ENCODE measurements at places on chromosomes 4 and X.

DNA sequence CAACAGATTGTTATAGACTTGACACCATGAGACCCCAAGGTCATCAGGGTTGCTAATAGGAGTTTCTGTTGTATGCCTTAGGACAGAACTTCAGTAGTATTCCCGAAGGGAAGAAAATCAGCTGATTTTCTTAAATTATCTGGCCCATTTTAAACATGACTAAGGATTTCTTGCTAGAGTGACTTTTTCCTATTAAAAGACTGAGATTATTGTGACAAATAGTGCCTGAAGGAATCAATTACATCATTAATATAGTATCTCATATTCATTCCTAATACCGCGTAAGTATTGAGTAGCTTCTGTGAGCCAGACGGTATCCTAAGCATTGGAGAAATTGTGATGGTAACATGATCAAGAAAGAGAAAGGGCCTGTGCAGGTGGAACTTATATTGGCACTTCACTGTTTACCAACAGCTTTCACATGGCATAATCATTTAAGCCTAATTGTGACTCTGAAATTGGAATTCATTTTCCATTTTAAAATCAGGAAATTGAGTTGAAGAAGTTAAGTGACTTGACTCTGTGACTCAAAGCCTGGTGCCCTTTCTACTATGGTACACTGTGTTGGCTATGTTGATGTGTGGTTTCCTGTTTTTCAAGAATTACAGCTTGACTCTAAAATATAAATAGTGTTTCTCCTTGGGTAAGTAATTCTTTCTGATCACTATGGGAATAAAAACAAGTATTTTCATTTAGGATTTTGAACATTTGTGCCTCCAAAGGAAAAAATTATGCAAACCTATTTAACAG, 4.1 kb downstream of the AFF1 start:
- DNase-seq = no peak

DNA sequence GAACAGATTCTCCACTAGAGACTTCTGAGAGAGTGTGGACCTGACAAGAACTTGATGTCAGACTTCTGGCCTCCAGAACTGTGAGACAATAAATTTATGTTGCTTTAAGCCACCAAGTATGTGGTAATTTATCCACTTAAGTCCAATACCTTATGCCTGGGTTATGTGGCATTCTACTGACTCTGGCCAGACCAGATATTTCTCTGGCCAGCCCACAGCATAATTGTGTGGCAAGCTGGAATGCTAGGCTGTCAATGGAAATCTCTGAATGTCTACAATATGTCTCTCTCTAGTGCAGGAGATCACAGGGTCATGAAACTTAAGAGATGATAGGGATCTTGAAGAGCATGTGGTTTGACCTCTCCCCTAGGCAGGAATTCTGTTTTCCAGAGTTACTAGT, 251.0 kb downstream of the ZNF674 start:
- DNase-seq = no peak

DNA sequence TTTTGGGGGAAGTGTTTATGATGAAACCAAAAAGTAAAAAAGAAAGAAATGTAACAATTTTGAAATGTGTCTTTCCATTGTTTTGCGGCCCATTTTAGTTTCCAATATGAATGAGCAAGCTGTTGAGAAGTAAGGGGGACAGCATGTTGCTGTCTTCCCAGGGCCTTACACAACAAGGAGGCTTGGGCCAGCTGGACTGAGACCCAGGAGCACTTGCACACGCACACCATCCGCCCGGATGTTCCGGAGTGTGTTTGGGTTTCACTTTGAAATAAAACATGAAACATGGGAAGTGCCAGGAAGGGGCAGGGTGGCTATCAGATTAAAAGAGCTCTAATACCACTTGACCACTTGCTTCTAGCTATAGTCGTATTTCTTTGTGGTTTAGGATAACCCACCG, 144.4 kb downstream of the NHS start:
- no peak for DNase-seq

DNA sequence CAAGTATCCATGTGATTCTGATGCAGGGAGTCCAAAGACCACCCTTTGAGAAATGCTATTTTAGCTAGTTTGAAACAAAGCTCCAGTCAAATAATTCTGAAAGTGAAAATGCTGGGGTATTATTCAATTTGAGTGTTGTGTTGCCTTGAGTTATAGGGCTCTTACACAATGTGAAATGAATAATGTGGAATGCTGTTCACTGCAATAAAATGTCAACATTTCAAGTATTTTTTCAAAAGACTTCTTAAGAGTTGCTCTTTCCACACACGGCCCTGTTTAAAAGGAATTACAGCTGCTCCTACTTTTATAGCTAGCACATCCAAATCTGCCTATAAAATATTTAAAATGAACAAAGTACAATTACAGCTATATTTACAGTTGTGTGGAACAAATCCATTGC, 27.5 kb upstream of the PLS3 start:
- DNase-seq = no peak

GRCh38 chr4:153232768-153233167, 28.5 kb downstream of the TRIM2 start:
- no peak for DNase-seq

- DNase-seq = no peak
Measured at GRCh38 chr4:90113881-90114457, 13.2 kb upstream of the CCSER1 start.

DNA sequence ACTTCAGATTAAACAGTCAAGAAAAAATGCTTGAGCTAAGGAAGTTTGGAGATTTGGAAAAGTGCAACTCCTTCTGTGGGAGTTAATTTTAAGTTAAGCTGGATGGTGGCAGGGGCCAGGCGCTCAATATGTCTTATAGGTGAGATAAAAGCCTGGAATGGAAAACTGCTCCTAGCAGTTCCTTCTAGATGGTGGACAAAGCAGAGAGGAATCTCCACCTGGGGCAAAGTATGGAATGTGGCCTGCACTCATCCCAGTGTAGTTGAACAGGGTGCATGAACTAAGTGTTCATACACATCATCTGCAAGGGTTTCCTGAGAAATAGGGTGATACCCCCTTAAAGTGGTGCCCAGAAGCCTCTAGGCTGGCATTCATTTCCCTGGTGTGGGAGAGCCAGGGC, 227.1 kb downstream of the FGF13 start:
- no peak for DNase-seq

GRCh38 chrX:129472116-129472515, 51.2 kb downstream of the SMARCA1 start:
- no peak for DNase-seq

- no peak for DNase-seq
Measured at GRCh38 chr4:87260477-87260876, 40.1 kb upstream of the KLHL8 start.

DNA sequence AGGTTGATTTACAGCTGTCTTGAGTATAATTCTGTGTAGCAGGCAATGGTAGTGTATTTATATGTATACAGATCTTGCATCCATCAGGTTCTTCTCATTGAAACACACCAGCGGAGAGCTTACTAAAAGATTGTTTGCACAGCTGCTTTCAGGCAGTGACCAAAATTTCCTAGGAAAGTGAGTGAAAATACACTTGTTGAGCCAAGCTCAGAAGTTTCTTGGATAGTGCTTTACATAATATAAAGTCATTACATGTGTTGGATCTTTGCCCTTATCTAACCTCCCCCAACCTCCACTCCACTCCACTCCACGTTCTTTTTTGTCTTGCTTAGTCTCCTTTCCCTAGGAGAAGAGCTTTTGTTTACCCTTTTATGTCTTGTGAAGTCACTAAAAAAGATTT, 34.1 kb downstream of the CNKSR2 start:
- DNase-seq = no peak

DNA sequence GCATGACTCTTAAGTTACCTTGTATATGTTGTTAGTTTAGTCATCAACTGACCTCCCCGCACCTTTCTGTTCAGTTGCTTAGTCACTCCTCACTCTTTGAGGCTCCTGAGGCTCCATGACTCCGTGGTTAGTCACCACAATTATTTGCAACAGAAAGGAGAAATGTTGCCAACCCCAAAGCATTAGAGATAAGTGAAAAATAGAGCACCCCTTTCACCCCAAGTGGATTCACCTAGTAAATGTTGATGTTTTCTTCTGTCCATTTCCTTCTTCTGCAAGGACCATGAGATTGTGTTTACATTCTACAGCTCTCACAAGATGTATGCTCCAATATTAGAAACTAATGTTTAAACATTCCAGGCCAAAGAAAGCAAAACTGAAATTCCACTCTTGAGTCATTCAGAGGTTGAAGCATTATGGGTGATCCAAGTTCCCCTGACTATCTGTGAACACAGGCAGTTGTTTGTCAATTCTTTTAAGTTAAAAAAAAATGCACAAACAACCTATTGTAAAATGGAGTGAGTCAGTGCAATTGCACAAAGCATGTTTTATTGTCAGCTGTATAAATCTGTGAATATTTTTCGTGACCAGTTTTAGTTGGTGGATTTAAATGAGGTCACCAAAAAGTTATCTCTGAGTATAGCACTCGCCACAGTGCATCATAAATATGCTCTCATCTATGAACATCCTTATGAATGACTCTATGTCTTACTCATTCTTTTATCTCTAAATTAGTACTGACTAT, 552.4 kb upstream of the MAGEB2 start:
- no peak for DNase-seq

DNA sequence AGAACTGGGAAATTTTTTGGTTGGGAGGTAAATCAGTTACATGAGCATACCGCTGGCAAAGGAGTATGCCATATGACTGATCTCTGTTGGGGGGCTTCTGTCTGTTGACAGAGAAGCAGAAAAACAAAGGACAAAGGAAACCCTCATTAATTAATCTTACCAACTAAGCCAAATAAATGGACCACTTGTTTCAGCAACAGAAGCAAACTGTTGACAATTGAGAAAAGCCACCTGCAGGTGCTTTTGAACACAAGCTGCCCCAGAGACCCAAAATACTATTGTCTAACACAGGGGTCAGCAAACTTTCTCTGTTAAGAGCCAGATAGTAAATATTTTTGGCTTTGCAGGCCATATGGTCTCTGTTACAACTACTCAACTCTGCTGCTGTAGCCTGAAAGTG, 7.0 kb upstream of the FRYL start:
- DNase-seq = no peak

GRCh38 chr4:37220685-37221084, 23.9 kb upstream of the NWD2 start:
- no peak for DNase-seq

- DNase-seq = no peak
Measured at GRCh38 chr4:182454440-182455013, 211.3 kb downstream of the TENM3 start.

DNA sequence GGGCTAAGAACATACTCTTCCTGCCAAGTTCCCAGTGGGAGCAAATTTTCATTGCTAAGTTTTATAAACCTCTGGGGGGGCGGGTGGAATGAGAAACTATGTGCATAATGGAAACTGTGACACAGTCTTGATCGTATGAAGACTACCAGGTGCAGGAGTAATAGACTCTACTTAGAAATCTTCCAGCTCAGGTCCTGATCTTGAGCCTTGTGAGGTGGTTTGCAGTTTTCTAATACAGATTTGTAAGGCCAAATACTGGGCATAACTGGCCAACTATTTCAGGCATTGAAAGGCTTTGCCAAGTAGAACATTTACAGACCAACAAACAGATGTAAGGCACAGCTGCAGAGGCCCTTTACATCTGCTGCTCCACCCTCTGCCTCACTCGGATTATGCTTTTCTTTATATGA, 89.7 kb upstream of the CBR4 start:
- DNase-seq = no peak

DNA sequence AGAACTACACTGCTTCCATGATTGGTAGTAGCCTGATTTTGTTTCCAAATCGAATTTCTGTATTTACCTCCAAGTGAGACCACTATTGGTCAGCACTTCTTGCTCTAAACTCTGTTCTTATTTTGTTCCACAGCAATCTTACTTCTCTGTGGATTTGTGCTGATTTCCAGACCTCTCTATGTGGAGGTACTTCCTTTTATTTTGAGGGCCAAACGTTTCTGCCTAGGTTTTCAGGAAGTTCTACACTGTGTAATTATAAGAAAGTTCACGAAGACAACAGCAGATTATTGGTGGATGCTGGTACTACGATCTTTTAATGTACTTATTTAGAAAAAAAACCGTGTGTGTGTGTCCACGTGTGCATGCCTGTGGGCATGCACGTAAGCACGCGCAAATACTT, 46.7 kb downstream of the DTHD1 start:
- no peak for DNase-seq

- DNase-seq = no peak
Measured at GRCh38 chrX:140503714-140504351, 1.0 kb downstream of the SOX3 start.

GRCh38 chr4:22474636-22475310, 41.1 kb downstream of the ADGRA3 start:
- DNase-seq = no peak

DNA sequence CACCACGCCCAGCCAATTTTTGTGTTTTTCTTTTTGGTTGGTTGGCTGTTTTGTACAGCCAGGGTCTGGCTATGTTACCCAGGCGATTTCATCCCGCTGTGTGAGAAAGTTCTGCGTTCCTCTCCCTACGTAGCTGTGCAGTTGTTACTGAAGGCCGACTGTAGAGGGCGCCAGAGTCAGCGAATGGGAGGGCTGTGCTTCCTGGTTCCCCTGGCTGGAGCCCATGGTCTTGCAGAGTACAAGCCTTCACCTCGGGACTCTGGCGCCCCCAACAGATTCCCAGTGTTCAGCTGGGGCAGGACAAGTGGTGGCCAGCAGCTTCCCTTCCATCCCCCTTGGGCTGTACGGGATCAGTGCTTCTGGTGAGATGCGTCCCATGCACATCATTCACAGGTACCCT, 5.6 kb upstream of the CT45A1 start:
- no peak for DNase-seq

DNA sequence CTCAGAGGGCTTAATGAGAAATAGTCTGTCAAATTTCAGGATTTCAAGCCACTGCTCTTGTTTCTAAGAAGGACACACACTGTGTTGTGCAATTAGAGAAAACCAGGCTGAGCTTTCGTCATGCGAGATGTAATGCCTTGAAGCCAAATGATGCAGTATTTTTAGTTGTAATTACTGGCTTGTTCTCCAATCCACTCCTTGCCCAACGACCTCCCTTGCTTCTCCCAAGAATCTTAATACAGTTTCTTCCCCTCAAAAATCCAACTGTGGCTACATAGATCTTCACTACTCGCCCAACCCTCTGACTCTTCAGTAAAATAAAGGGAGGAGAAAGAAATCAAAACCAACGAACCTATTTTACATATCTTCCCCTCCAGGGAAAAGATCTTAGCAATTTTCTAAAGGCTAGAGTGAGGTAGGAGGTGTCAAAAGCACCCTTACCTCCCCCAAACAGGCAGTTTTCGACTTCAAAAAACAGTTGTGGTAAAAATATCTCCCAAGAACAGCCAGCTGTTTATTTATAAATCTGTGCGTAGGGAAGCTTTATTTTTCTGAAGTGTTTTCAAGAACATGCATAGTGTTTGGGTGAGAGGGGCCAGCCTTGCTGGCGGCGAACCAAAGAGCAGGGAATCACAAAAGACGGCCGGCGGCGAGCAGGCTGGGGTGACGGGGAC, 68.7 kb downstream of the MGST2 start:
- DNase-seq = no peak

GRCh38 chr4:1172228-1172851, at the start of gene SPON2:
Gene SPON2, minus strand, starts transcription at chr4:1172583.
- DNase-seq = no peak

DNA sequence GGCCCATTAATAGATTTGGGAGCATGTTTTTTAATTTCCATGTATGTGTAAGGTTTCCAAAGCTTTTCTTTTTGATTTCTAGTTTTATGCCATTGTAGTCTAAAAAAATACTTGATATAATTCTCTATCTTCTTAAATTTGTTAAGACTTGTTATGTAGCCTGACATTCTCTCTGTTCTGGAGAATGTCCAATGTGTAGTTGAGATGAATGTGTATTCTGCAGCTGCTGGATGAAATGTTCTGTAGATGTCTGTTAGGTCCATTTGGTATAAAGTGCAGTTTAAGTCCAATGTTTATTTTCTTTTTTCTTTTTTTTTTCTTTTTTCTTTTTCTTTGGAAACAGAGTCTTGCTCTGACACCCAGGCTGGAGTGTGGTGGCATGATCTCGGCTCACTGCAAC, 378.5 kb upstream of the MAD2L1 start:
- DNase-seq = no peak
